Muscle of arm (tissue), 14 donors: ENCODE measurements at places on chromosomes 4 and X. TPM values are rescaled to one million over a fixed set of nuclear protein-coding genes. Genes with fewer than 3 reads are reported as not detected.

DNA sequence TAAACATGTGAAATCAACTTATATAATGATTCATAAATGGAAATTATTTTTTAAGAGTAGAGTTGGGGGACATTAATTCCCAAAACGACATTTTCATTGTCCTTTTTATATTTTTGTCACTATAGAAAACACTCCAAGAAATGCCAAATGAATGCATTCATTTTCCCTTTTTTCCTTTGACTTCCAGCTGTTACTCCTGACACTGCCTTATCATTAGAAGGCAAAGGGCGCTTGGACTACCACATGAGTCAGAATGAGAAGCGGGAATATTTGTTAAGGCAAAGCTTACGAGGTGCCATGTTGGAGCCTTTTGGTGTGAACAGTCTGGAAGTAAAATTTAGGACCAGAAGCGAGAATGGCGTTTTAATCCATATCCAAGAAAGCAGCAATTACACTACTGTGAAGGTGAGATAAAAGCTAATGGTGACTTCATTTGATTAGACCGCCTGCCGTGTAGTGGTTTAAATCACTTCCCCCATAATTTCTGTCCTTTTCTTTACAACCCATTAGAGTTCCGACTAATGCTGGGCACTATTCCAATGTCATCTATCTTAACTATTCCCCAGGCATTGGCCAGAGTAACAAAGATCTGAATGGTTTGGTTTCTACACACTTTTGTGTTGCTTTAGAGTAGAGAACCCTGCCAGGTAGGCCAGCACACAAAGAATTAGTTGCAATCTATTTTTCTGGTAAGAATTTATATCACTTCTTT lies 166.7 kb downstream of the FAT4 start:
- DNase-seq = no peak

The COX7B2 gene
- not detected for polyA plus RNA-seq

The BST1 gene
- 9.9 TPM for polyA plus RNA-seq

The PRICKLE3 gene
- polyA plus RNA-seq = 3.4 TPM
